ENCODE measurements at places on chromosomes 11 and 22.

DNA sequence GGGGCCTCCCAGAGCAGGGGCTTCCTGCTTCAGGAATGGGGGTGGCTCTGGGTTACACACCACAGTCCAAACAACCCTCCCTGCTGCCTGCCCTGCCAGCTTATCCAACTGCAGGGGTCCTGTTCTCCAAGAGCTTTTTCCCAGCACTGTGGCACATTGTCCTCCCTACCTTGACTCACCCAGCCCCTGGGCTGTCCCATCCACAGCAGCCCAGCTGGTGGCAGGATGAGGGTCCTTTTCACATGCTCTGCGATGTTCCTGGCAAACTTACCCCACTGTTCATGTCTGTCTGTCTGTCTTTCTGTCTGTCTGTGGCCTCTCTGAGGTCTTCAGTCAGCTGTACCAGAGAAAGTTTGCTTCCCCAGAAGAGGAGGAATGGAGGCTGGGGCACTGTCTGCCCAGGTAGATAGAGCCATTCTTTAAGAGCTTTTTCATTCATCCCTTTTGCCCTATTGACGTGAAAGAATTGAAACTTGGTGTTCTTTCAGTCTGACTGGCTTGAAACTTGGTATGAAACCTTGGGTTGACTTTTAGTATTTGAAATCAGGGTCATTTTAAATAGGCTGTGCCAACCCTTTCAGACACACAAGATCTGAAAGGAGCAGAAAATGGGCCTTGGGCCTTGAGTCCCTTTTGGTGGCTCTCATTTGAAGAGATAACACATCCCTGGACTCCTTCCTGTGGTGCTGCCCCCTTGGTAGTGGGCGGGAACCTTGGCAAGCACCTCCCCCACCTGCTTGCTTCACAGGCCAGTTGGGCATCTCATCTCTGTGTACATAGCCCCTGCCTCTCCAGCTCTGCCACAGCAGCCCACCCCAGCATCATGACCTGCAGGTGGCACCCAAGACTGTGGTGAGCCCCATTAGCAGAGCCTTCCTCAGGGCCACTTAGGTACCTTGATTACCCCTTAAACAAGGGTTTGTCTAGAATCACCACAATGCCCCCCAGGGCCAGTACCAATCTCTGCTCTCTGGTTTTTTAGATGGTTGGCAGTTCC is 74.6 kb upstream of the SUSD2 start:
- DNase-seq: no peak

- DNase-seq: no peak
Measured at GRCh38 chr22:32413719-32414118, 1.7 kb upstream of the RTCB start.

DNA sequence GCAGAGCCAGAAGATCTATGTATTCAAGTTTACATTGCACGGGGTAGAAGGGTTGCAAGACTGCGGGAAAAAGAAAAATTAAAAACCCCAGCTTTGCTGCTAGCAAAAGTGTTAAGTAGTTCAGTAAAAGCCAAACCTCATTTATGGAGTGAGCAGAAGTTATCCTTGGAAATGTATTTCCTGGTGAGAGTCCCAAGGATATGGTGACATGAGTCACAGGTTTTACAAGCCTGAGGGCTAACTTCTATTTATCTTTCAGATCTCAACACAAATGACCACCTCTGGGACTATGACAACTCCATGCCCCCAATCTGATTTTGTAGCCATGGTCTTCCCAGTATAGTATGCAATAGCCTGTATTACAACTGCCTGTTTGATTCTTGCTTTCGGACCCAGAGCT is 26.1 kb downstream of the ABTB2 start:
- no peak for DNase-seq

DNA sequence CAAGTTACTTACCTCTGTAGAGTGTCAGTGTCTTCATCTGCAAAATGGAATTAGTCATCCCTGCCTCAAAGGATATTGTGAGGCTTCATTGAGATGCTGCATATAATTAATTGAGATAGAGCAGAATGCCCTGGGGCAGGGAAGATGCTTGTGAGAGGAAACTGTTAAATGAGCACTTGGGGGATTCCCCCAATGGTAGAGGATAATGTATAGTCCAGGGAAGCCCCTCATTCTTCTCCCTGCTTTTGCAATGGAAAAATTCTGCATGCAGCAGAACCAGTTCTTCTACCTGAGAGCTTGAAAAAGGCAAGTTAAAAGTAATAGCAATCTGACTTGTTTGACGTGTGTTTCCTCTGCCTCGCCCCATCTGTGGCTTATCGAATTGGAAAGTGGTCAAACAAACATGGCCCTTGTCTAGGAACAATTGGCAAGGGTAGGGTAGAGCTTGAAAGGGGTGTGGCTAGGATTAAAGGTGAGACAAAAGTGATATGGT is 90.9 kb downstream of the NAV2 start:
- no peak for DNase-seq

- DNase-seq: no peak
Measured at GRCh38 chr11:61120099-61120705, 17.9 kb downstream of the CD5 start.

DNA sequence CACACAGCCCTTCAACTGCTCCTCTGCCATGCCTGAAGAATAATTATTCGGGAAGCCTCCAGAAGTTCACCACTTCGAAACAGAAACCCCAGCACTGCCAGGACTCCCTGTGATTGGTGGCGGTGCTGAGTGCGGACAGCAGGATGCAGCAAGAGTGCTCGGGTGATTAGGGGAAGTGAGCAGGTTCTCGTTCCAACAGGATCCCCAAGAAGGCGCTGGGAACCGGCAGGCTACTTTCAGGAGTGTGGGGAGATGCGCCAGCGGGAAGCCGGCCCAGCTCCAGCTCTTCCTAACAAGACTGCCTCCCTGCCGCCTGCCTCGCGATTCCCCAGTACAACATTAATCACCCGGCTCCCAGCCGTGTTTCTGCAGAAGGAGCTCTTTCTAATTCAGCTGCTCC is 630.2 kb downstream of the BRD1 start:
- no peak for DNase-seq
